ENCODE measurements at places on chromosomes 11 and 22. TPM values are rescaled to one million over a fixed set of nuclear protein-coding genes. Genes with fewer than 3 reads are reported as not detected.

DNA sequence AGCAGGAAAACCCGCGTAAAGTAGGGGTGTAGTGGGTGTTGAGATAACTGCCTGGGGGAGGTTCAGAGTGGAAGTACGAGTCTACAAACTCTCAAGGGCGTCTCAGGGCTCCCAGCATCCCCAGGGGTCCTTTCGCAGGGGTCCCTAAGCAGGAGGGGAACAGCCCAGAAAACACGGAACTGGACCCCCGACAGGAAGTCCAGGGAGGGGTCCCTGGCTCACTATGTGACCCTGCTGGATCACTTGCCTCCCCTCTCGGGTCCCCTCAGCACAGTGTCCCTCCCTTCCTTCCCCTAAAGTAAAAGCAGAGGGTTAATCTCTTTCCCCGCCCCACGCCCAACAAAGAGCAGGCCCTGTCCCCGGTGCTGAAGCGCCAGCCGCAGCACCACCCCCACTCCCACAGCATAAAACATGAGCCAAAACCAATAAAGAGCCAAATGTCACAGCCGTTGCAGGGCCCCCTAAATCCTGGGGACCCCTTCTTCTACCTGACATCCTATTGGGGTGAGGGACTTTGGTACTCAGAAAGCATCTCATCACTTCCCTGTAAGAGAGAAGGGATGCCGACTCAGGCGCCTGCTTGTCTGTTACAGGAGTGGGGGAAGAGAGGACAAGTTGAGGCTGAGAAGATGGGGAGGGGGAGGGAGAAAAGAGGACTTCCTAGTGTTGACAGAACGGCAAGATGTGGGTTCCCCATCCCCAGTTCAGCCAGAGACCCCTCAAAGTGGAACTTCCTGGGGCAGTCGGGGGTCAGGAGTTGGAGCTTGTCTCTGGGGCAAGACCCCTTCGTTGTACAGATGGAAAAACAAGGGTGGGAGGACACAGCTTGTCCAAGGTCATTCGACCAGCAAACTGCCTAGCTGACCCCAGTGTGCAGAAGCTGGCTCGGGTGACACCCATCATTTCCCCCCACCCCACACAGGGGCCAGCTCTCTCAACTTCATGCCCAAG lies 1.4 kb upstream of the NEFH start:
- peak; percentile 21 for DNase-seq

DNA sequence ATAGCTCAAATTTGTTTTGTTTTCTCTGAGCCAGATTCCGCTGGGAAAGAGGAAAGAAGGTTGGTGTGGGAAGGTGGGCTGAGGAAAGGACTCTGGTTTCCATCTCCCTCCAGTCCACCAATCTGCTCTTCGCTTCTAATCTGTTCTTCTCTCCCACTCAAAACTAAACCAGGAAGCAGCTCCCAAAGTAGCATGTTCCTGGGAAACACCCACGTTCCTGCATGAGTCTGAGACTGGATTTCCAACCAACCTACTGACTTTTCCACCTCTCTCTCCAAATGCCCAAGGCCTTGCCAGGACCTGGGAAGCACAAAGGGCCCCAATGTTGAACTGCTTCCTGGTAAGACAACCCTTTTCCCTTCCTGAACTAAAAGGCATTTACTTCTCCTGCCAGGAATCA lies 110.2 kb downstream of the WT1 start:
- no peak for DNase-seq

GRCh38 chr22:27114186-27114585 lies 456.8 kb downstream of the MIAT start:
- DNase-seq = no peak

- peak; percentile 94 for DNase-seq
These were observed 30.7 kb downstream of the TOM1 start for GRCh38 chr22:35330258-35330861.

DNA sequence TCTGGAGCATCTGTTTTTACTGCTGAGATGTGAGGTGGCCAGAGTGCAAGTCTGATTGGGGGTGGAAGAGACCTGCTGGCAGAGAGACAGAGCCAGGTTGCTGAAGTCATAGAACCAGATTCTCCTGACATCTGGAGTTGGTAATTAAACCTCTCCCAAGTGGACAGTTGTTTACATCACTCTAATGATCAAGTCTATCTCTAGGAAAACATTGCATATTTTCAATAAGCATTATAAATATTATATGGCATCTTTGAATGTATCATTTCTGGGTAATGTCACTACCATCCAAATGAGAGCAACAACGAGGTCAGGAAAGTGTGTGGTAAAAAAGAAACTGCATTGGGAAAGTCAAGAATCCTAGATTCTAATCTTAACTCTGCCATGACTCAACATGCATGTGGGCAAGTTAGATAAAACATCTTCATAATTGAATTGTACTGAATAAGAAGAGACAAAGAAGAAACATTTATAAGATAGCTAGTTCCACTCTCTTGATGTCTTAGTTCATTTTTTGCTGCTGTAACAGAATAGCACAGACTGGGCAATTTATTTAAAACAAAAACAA lies 351.2 kb upstream of the API5 start:
- DNase-seq = no peak

DNA sequence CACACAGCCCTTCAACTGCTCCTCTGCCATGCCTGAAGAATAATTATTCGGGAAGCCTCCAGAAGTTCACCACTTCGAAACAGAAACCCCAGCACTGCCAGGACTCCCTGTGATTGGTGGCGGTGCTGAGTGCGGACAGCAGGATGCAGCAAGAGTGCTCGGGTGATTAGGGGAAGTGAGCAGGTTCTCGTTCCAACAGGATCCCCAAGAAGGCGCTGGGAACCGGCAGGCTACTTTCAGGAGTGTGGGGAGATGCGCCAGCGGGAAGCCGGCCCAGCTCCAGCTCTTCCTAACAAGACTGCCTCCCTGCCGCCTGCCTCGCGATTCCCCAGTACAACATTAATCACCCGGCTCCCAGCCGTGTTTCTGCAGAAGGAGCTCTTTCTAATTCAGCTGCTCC lies 630.2 kb downstream of the BRD1 start:
- no peak for DNase-seq

DNA sequence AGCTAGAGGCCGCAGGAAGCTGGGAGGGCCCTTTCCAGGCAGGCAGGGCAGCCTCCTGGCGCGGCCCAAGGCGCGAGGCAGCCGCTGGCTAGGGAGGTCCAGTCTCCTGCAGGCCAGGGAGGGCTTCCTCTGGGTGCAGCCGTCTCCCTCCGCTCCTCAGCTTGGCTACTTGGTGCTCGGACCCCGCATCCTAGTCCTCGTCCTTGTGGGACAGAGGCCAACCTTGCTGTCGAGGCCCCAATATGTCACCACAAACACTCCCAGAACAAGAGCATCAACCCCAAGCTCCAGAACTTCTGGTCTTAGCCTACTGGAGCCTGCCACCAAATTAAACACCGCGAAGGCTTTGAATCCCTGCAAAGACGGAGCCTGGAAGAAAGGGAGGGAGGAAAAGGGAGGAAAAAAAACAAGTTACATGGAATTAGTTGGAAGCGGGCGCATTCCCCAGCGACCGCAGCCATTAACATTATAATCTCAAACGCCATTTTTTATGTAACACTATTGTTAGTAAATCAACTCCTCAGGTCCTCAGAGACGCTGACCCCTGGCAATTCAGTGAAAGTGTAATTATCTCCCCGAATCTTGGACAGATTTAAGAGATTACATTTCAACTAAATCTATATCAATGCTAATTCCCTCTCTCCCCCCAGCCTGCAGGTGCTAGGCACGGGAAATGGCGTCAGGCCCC lies 12.7 kb upstream of the PAX6 start:
- DNase-seq = no peak

GRCh38 chr11:33934450-33934849 lies 42.6 kb upstream of the LMO2 start:
- no peak for DNase-seq

GRCh38 chr22:32745251-32745995 lies 56.1 kb upstream of the TIMP3 start:
- no peak for DNase-seq

- DNase-seq = no peak
These were observed 4.2 kb downstream of the TSSC4 start for GRCh38 chr11:2404735-2405196.

DNA sequence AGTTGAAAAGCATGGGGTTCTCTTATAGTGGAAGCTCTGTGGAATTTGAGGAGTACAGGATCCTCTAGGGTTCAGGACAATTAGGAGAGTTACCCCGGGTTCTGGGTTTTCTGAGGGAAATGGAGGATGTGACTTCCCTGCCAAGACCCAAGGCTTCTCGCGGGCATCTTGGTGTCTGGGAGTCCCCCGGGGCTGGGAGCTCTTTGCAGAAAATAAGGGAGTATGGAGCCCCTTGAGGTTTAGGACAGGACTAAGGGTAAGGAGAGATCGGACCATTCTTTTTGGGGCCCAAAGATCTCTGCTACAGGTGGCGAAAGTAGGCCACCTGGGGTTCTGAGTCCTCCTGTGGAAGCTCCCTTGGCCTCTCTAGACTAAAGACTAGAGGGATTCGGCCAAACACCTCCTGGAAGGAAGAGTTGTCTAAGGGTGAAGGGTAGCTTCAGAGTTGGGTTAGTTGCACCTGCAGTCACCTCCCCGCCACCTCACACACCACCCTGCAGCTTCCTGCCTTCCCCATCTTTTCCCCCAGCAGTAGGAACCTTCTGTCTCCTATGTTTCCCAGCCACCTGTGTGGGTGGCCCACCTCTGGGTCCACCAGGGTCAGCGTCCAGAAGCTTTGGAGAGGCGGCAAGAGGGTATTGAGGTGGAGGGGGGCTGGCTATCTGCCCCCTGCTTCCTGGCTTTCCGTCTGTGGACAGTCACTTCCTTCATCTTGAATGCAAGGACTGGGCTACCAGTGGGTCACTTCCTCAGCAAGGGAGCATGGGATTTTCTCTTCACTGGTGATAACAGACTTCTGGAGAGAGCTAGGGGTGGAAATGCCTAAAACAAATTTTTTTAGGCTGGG lies 908 bp downstream of the LIMK2 start:
- peak; percentile 64 for DNase-seq

- peak; percentile 11 for DNase-seq
These were observed 11.3 kb downstream of the SHANK2 start for GRCh38 chr11:71240865-71241691.

DNA sequence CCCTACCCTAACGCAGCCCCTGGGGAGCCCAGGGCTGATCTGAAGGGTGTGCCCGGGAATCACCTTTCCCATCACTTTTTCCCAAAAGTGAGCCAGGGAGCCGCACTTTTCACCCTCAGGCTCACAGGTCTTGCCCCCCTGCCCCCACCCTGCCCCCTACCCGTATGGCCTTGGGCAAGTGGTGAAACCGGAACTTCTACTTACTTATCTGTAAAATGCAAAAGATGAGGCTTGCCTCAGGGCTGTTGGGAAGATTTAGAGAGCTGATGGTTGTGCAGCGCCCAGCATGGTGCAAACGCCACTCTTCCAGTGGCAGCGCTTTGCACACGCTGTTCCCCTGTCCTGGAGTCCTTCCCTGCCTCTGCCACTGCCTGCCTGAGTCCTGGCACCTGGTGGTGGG lies 8.0 kb downstream of the SYT12 start:
- DNase-seq = no peak

DNA sequence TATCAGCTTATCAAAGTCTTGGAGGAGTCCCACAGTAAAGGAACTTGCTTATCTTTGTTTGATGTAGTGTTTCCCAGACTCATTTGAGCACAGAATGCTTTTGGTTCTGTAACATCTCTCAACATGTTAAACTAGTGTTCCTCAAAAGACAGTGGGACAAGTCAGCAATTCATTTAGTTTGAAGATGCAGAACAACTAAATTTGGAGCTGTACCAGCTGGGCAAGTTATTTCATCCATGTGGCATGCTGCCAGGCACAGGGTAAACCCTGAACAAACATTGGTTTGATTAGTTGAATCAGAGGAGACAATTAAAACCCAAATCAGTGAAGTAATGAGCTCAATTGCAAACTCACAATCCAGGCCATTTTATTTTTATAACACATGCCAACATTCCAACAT lies 141.2 kb downstream of the CSNK2A3 start:
- DNase-seq = no peak

DNA sequence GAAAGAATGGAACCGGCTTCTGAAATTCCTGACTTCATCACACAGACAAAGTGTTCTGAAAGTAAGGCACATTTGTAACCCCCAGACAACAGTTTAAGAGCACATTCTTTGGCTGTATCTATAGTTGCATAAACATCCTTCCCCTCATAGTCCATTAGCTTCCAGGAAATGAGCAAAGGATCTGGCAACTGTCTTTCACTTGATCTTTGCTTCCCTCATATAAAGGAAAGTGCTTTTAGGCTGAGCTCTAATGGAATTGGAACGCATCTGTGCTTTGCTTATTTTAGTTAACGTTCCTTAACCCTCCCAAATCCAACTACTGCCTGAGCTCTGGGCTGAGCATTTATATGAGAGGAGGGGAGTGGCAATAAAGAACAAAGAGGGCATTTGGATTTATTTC lies 76.9 kb upstream of the API5 start:
- no peak for DNase-seq

DNA sequence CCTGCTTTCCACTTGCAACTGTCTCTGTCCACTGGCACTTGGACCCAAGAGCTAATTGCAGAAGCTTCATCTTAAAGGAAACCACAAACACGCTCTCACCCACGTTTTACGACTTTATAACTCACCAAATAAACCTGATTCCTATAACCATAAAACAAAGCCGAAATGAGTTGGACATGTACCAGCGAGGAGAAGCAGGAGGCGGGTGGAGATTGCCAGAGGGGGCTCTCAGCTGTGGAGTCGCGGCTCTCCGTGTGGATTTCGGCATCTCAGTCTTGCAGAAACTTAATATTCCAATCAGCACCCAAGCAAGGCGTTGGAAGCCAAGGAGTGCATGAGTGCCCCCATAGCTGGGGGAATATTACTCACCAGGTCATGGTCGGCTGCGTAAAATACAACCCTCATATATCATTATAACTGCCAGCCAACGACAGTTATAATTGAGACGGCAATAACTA lies 483.6 kb downstream of the MN1 start:
- no peak for DNase-seq

DNA sequence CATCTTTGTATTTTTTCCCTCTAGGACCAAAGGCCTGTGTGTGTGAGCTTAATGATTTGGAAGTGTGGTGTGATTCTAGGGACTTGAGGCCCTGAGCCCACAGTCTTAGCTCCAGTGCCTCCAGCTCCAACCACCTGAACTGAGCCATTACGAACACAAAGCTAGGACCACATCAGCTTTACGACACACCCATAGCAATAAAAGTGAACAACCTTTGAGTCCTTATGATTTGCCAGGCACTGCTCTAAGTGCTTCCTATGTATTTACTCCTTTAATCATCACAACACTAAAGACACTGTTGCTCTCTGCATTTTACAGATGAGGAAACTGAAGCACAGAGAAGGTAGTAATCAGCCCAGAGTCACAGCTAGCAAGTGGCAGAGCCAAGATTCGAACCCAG lies 126.4 kb downstream of the EHF start:
- DNase-seq = no peak

GRCh38 chr22:41458161-41458728 lies 10.2 kb downstream of the PHF5A start:
- DNase-seq = no peak

GRCh38 chr11:112606656-112607055 lies 346.0 kb upstream of the PLET1 start:
- DNase-seq = no peak

The CNIH2 gene
- not detected for total RNA-seq

The KREMEN1 gene
- total RNA-seq = 0.20 TPM

The CAPN5 gene
- 1.8 TPM for total RNA-seq
